CD4-positive, alpha-beta T cell treated with Interleukin-15 for 1 hour (primary cell): ENCODE measurements at places on chromosomes 2 and 18.

- DNase-seq, result no peak
Observed at GRCh38 chr2:31483246-31483645, 68.7 kb upstream of the XDH start.

DNA sequence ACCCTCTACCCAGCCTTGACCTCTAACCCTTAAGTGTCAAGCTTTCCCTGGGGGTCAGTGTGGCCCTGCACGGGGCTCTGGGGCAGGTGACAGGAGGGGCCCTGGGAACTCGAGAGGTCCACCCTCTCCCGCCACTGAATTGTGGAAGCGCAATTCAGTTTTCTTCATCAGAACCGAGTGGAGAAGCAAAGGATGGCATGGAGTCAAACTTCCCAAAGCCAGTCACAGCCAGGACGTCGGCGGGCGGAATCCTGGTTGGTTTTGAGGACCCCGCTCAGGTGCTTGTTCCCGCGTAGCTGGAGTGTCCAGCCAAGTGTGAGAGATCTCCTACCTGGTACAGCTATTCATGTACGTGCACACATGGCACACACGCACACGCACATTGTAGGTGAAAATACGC lies 62.0 kb downstream of the MBP start:
- DNase-seq, result no peak

- DNase-seq, result no peak
Observed at GRCh38 chr18:23779696-23780303, 90.5 kb downstream of the LAMA3 start.

DNA sequence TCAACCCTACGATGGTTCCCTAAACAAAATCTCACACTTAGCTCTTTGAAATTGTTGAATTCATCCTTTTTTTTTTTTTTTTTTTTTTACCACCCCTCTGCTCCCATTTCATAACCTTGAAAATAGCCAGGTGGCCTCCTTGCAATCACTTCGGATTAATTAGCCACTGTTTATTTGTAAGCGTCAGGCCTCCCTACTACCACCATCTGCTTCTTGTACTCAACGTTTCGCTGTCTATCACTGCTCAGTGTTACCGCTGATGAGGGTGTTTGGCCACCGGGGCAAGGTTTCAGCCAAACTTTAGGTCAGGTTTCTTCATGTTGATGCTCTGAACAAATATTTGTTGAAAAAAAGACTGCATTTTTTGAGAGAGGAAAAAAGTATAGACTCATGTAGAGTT lies 183.2 kb downstream of the EPHA4 start:
- no peak for DNase-seq

- no peak for DNase-seq
Observed at GRCh38 chr2:99619151-99619550, 129.3 kb upstream of the REV1 start.

DNA sequence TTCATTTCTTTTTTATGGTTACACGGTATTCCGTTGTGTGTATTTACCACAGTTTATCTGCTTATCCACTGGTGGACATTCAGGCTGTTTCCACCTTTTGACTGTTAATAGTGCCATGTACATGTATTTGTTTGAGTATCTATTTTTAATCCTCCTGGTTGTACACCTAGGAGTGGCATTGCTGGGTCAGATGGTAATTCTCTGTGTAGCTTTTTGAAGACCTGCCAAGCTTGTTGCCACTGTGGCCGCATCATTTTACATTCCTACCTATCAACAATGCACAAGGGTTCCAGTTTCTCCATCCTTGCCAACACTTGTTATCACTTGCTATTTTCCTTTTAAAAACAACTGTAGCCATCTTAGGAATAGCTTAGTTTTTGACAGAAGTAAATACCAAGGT lies 13.3 kb downstream of the MPHOSPH10 start:
- DNase-seq, result no peak

GRCh38 chr2:231914077-231914690 lies 12.0 kb downstream of the NPPC start:
- no peak for DNase-seq

DNA sequence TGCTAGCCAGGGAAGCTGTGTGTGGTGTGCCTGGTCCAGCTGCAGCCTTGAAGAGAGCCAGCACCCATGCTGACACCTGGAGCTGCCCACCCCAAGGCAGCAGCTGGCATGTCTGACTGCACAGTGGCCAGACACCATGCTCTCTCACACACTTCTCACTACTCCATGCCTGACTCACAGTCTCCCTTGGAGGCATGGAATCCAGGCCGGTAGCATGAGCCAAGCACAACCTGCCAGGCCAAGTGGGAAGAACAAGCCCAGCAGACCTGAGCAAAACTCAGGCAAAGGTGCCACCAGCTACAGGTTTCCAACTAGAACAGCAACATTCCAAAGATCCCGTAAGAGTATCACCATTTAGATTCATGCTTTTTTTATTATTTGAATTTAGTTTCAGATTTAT lies 625.3 kb upstream of the LRRTM4 start:
- no peak for DNase-seq

GRCh38 chr2:42047488-42048298 lies at the start of gene PKDCC:
PKDCC (plus strand) TSS chr2:42048021; CDS start chr2:42048200, 179 bp downstream.
- no peak for DNase-seq

GRCh38 chr2:127650041-127650784 lies 4.3 kb downstream of the GPR17 start:
- no peak for DNase-seq

DNA sequence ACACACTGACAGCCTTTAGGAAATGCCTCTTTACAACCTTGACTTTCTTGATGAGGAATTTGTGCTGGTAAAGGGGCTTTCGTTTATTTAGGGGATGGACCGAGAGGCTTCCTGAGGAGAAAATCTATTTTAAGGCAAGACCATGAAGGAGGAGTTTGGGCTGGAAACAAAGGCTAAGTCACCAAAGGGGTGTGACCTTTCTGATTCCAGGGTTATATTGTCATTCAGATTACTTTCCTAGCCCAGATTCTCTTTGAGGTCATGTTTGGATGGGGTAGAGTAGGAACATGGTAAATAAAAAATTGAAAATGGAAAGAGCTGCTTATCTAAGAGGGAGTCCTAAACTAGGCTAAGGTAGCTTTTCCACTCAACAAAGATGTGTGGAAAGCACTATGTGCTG lies 77.1 kb upstream of the UGP2 start:
- DNase-seq, result no peak

GRCh38 chr2:78994789-78995188 lies 30.7 kb upstream of the REG3G start:
- no peak for DNase-seq

DNA sequence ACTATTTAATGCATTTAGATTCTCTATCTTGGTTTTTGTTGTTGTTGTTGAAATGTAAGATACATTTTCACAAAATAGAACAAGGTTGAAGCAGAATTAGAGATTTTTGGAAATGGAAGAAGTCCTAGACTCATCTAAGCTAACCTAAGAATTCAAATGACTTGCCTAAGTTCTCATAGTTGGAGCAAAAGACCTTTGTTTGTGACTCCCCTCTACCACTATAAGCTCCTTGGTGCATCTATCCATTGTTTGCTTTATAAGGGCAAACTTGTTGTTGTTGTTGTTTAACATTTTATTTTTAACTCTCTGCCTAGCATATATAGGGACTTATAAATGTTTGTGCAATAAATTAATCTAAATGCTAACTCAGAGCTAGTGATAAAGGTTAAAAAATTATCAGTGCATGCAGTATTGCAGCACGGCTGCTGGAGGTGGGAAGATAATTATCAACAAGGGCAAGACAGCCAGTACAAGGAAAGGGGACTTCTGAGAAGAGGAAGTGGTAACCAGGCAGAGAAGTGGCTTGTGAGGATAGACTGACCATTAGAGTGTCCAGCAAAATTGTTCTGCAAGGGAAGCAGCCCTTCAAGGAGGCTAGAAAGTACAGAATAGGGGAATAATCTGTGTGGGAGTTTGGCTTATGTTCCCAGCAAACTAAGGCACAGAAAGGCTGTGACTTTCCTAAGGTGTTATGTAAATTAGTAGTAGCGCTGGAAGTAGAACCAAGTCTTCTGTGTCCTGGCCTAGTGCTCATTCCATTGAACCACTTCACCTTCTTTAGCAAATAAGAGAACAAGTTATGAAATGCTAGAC lies 38.1 kb upstream of the ACYP2 start:
- no peak for DNase-seq

- no peak for DNase-seq
Observed at GRCh38 chr18:28781616-28782362, 604.9 kb upstream of the CDH2 start.

DNA sequence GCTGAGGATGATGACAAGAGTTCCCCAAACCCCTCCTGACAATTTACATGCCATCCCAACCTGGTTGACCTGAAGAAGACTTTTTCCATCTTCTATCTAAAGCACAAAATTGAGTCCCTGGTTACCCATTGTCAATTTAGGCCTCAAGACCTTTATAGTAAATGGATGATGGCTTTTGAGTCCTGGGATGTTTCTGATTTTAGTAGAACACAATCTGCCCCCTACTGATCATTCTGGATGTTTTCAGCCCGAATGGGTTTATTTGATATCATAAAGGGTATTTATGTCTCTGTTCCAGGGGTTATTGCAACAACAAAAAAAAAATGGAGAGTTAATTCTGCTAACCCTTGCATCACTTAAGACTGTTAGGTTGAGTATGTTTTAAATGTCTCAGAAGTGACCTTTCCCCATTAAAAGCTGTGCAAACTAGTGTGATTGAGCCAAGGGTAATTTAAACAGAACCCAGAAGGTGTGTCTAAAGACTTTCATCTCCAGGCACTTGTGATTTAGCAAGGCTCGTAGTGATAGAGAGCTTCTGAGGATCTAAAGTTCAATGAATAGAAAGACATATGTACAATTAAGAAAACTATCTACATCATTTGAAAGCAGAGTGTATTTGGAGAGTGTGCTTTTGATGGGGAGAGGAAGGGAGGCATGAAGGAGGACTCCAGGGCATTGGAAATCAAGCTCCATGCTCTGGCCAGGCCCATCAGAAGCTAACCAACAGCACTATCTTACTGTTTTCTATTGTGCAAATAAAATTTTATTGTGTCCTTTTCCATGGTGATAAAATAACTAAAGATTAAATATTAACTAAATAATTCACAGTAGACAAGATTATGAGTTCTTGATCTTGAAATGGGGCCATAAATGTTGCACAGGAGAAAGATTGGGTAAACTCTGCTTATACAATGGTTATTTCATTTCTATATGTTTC lies 96.6 kb upstream of the NOSTRIN start:
- no peak for DNase-seq

DNA sequence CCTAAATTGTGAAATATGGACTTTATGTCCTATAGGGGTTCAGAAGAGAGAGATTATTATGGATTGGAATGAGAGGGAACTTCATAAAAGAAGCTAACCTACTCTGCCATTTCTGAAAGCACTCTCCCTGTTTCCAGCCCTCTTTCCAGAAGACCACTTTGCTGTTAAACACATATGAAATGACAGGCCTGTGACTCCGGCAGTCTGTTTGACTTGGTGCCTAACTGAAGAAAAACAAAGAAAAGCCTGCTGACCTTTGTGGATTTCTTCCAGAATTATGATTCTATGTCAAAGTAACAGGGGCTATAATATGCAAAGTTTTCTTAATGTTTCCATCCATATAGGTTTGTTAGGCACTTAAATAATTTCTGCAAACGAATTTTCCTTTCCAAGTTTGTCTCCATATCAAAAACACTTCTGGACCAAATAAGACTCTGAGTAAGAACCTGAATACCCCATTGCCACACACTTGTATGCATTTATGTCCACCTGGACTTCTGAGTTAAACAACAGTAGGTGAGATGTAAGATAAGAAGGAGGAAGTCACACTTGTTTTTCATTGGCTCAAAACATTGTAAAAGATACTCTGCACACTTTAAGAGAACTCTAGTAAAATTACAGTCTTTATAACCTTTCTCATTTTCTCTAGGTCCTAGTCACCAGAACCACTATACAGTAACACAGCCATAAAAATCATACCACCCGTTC lies 111.7 kb downstream of the PIEZO2 start:
- DNase-seq, result no peak

GRCh38 chr2:37005118-37005868 lies 39.0 kb upstream of the STRN start:
- DNase-seq, result no peak

- no peak for DNase-seq
Observed at GRCh38 chr2:240374085-240374907, 61.2 kb upstream of the GPC1 start.

GRCh38 chr2:204024503-204024902 lies 87.9 kb downstream of the ICOS start:
- no peak for DNase-seq
